ENCODE measurements at places on chromosomes 1 and 21. TPM values are rescaled to one million over a fixed set of nuclear protein-coding genes. Genes with fewer than 3 reads are reported as not detected.
A peak's percentile ranks its signal among the peaks of the same experiment; 100 is the strongest.

GRCh38 chr1:109827466-109827865, 63.7 kb upstream of the EPS8L3 start:
- DNase-seq, result no peak

The CHI3L2 gene
- 10.5 TPM for total RNA-seq

DNA sequence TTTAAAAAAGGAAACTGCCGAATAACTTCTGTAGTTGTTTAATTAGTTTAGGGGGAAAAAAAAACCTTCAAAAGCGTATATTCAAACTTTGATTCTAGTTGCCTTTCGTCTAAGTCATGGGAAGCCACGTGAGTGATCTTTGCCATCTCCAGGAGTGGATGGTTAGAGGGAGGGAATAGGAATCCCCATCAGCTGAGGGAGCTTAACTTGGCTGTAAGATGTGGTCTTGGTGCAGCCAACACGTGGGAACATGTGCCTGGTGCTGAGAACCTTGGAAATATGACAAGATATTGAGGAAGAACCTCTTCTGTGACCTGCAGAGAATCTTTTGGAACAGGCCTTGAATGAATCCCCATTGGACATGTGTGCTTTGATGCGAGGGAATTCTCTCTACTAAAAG, 1.7 kb downstream of the BACE2 start:
- peak; percentile 60 for DNase-seq

DNA sequence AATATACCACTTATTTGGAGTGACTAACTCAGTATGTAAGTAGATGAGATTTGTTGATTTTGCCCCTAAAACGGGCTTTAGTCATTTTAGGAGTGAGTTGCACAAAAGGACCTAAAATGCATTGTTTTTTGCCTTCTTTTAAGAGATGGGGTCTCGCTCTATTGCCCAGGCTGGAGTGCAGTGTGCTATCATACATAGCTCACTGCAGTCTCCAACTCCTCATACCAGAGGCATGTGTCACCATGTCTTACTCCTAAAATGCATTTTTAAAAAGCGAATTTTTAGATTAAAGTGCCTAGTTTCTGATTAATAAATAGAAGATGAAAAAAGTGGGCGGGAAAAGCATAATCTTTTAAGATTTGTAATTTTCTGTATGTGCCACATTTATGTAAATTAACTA, 11.5 kb upstream of the NEXN start:
- DNase-seq, result peak; percentile 63

GRCh38 chr1:82486468-82486867, 685.7 kb downstream of the ADGRL2 start:
- DNase-seq, result peak; percentile 8

All from fibroblast of the aortic adventitia (primary cell).